ENCODE measurements at places on chromosomes 6 and 20.

GRCh38 chr6:111606620-111607115 lies 990 bp upstream of the TRAF3IP2 start:
- no peak for DNase-seq

GRCh38 chr6:83258517-83258916 lies 65.4 kb downstream of the RWDD2A start:
- DNase-seq: no peak

GRCh38 chr6:36663504-36664446 lies 14.7 kb upstream of the CDKN1A start:
- DNase-seq: no peak

GRCh38 chr6:144405163-144405562 lies 120.0 kb downstream of the UTRN start:
- no peak for DNase-seq

DNA sequence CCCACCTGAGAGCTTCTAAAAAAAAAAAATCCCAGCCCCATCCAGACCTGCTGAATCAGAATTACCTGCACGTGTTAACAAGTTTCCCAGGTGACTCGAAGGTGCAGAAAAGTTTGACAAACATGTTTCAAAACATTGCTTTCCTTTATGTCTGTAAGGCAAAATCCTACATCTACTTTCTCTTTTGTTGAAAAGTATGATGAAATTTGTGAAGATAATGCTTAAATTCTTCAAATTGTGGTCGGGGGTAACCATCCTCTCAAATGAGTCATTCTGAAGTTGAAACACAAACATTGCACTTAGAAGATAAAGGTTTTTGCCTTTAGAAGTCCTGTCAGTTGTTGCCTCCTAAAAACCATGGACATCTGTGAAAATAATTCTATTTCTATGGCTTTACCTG lies 429.7 kb downstream of the EPHA7 start:
- no peak for DNase-seq

DNA sequence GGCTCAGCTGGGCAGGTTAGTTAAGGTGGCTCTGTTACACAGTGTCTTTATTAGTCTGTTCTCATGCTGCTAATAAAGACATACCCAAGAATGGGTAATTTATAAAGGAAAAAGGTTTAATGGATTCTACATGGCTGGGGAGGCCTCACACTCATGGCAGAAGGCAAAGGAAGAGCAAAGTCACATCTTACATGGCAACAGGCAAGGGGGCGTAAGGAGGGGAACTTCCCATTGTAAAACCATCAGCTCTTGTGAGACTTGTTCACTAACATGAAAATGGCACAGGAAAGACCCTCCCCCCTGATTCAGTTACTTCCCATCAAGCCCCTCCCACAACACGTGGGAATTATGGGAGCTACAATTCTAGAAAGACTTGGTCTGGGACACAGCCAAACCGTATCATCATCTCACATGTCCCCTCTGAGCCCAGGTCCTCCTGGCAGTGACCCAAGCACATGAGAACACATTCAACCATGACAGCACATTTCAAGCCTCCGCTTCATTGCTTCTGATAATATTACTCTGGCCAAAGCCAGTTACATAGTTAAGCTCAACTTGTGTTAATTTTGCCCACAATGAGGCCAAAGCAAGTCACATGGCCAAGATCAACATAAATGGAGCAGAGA lies 383.9 kb downstream of the PLCB1 start:
- no peak for DNase-seq

GRCh38 chr20:50092436-50092835 lies 20.5 kb downstream of the UBE2V1 start:
- DNase-seq: no peak

- no peak for DNase-seq
These were observed 259.3 kb downstream of the KIF16B start for GRCh38 chr20:16313917-16314316.

DNA sequence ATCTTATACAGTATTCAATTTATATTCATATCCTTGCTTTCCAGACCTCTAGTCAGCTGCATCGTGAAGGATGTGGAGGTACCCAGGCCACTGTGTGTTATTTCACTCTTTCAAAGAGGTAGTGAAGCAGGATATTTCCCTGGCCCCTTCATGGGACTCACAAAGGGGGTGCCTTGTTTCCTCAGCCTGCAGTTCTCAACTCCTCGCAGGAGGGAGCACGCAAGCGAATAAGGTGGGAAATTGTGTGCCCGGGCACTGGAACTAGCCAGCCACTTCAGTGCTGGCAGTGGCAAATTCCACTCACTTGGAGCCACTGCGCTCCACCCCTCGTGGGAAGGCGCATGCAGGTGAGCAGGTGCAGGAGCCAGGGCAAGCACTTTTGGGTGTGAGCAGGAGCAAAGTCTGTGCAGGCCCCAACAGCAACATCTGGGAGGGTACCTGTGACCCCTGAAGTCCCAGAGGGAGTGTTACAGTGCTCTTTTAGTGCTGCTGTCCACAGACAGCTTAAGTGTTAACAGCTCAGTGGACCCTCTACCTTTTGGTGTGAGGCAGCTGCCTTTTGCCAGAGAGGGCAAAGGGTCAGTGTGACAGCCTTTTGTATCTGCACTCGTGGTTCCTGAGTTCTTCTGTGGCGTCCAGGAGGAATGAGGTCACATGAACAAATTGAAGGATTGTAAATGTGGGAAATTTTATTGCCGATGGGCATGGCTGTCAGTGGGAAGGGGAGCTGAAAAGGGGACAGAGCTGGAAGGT lies 49.4 kb upstream of the FAM135A start:
- DNase-seq: no peak

GRCh38 chr6:133707456-133707855 lies 181.5 kb upstream of the TCF21 start:
- DNase-seq: no peak

DNA sequence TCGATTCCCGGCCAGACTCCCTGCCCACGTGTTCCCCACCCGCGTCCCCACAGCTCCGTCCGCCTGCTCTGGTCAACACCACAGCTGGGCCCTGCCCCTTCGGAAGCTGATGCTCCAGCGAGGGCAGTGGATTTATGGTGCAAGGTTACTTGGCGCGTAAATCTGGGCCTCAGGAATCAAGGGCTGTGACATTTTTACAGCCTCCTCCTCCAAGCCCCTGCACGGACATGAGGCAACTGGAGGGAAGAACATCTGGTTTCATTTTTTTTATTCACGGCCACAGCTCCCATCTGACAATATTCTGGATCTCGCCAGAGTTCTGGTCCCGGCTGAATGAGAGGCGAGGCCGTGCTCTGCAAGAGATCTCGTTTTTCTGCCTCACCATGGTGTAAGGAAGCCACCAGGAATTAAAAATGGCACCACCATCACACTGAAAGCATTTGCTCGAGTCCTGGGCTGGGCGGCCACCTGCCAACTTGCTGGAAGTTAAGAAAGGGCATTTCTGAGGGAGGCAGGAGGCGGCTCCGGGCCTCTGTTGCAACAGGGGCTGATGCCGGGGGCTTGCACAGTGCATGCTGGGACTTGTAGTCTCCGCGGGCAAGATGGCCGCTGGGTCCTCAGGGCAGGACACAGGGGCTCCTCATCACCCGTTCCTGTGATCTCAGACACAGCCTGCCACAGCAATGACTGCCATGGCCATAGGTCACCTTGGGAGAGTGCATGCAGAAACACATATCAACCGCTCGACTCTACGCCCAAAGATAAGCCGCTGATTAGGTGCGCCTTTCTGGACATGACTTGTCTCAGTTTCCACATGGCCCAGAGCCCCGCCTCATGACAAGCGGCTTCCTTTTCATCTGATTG lies 148.5 kb downstream of the LY86 start:
- DNase-seq: peak; percentile 65

GRCh38 chr6:293193-294174 lies 1.2 kb downstream of the DUSP22 start:
- no peak for DNase-seq

- DNase-seq: no peak
These were observed 39.5 kb downstream of the SPDEF start for GRCh38 chr6:34516391-34517324.

DNA sequence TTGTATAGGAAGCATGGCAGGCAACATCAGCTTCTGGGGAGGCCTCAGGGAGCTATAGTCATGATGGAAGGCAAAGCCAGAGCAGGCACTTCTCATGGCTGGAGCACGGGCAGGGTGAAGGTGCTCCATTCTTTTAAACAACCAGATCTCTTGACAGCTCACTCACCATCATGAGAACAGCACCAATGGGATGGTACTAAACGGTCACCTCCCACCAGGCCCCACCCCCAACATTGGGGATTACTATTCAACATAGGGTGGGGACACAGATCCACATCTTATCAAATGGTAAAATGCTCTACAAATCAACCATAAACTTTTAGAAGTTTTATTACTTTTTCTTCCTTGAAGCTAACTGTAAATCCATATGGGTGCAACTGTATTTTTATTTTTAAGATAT lies 61.5 kb downstream of the MAP3K4 start:
- DNase-seq: no peak

- DNase-seq: no peak
These were observed 56.0 kb downstream of the NOL4L start for GRCh38 chr20:32528905-32529670.

GRCh38 chr6:151351146-151351700 lies 40.1 kb downstream of the ZBTB2 start:
- no peak for DNase-seq

GRCh38 chr6:26270486-26270861 lies 94.5 kb upstream of the BTN3A2 start:
- no peak for DNase-seq

GRCh38 chr20:42484335-42484734 lies 705.4 kb downstream of the PTPRT start:
- no peak for DNase-seq

DNA sequence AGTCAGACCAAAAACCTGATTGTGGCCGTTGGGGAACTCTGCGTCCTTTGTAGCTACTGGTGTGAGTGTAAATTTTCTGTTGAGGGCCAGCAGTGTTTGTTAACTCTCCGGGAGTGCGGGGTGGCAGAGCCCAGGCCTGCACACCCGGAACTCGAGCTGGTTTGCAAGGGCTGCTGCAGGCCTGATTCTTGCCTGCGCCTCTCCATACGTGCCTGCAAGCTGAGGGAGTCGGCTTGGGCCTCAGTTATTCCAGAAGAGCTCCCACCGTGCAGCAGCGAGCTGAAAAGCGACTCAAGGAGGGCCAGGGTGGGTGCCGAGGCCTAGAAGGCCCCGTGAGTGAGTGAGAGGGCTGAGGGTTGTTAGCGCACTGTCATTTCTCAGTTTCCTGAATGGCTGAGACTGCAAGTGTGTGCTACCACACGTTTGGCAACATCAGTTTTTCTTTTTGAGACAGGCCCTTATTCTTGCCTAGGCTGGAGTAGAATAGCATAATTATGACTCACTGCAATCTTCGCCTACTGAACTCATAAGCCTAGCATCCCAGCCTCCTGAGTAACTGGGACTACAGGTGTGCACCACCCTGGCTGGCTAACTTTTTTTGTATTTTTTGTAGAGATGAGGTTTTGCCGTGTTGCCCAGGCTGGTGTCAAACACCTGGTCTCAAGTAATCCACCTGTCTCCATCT lies 33.9 kb upstream of the KIF13A start:
- DNase-seq: no peak

DNA sequence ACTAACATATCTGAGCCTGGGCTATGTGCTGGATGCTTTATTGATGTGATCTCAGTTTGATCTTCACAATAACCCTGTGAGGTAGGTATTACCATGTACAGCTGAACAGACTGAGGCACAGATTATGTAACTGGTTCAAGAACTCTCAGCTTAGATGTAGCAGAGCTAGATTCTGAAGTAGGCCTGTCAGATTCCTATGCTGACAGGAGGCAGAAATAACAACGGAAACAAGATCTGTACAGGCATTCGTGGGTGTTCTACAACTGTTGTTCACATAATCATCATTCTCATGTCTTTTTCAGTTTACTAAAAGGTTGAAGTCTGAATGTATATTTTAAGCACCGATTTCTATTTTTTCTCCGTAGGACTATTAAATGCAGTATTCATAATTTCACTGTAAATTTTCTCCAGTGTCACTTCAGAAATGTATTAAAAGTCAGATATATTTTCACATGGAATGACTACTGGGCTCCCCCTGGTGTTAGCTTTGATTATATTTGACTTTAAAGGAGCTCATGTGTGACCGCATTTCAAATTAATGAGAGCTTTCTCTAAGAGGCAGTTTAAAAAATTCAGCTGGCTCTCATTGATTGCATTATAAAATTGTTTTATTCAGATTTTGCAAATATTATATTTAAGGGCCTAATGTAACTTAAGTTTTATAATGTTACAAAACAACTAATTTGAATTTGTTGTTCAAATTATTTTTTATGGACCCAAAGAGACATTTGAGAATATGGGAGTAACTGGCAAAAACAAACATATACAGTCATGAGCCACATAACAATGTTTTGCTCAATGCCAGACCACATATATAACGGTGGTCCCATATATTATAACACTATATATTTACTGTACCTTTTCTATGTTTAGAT lies 36.4 kb upstream of the SLC17A4 start:
- peak; percentile 20 for DNase-seq

GRCh38 chr20:38147163-38147562 lies 17.9 kb downstream of the TGM2 start:
- DNase-seq: no peak

GRCh38 chr6:106870824-106871717 lies 103.5 kb downstream of the CD24 start:
- no peak for DNase-seq

GRCh38 chr6:112310439-112311125 lies 36.5 kb upstream of the RFPL4B start:
- no peak for DNase-seq

DNA sequence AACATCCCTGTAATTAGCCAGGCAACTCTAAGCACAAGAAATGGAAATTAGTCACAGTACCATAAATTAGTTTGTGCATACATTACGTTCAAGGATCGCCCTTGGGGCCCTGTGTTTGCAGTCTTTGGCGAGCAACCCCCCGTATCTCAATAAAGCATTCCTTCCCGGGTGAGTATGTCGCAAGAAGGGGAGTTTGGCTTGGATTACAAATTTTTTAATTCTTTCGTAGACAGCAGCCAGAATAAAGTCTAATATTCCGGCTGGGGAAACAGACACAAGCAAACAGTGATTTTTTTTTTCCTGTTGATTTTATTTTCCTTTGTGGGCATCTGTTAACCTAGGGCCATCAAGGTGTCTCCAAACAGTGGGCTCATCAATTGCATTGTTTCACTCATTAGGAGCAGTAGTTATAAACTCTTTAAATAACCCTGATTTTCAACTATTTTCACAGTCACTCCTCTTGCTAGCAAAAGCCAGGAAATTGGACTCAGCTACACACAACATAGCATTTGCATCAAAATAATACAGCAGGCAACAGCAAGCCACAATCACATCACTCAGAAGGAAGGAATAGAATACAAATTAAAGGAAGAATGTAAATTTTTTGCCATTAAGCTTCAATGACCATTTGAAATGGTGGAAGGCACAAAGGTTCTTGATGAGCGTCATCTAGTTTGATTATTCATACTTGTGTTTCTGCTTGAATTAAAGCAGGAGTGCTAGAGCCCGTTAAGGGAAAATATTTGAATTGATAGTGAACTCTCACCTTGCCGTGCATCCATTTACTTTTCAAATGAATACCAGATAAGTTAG lies 85.3 kb downstream of the LINC00237 start:
- DNase-seq: no peak

GRCh38 chr6:26338810-26339209 lies 26.2 kb upstream of the BTN3A2 start:
- DNase-seq: no peak

Measured in HEK293T (cell line).